Fibroblast of skin of right quadriceps (primary cell): ENCODE measurements at places on chromosomes 3 and 15.
A peak's percentile ranks its signal among the peaks of the same experiment; 100 is the strongest.

GRCh38 chr15:70376031-70376928, 278.6 kb upstream of the TLE3 start:
- no peak for DNase-seq

GRCh38 chr3:15071699-15072098, 6.6 kb upstream of the MRPS25 start:
- no peak for DNase-seq

- DNase-seq: no peak
Measured at GRCh38 chr3:170762064-170762463, 107.9 kb downstream of the RPL22L1 start.

DNA sequence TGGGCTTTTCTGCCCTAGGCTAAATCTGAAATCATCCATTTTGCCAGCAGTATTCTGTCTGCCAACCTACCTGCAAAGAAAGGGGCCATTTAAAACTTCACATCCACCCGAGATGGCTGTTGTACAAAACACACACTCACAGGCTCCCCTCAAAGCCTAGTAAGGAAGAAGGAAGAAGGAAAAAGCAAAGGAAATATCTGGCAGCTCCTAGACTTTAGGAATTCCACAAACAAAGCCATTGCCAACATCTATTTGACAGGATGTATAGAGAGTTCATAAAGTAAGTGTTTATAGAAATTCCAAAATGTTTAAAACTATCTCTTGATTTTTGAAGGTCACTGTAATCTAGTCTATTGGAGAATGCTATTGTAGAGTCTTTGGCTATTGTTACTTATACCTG, 91.9 kb upstream of the THBS1 start:
- no peak for DNase-seq

- no peak for DNase-seq
Measured at GRCh38 chr3:190983875-190984274, 121.4 kb upstream of the GMNC start.

- peak; percentile 21 for DNase-seq
Measured at GRCh38 chr15:81723701-81724100, 322.1 kb downstream of the MEX3B start.

- DNase-seq: no peak
Measured at GRCh38 chr15:91304786-91305185, 204.7 kb downstream of the SV2B start.

- peak; percentile 71 for DNase-seq
Measured at GRCh38 chr15:39498629-39499028, 82.2 kb upstream of the THBS1 start.

GRCh38 chr15:52924630-52925029, 134.5 kb upstream of the ONECUT1 start:
- no peak for DNase-seq

DNA sequence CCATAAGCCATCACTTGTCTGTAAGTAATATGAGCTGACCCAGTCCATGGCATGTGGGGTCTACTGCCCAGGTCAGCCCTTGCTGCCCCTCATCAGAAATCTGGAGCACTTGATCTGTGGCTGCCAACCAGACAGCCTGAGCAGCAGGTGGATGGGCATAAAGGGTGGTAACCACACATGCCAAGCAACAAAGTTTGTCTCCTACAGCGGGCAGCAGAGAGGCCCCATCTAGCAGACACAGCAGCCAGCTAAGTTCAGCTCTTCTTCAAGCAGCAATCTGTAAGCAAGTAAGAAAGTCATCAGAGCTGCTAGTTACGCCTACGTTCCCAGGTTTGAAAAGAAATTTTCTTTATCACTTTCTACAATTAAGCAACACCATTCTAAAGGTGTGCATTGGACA, 27.9 kb downstream of the CHCHD4 start:
- no peak for DNase-seq

DNA sequence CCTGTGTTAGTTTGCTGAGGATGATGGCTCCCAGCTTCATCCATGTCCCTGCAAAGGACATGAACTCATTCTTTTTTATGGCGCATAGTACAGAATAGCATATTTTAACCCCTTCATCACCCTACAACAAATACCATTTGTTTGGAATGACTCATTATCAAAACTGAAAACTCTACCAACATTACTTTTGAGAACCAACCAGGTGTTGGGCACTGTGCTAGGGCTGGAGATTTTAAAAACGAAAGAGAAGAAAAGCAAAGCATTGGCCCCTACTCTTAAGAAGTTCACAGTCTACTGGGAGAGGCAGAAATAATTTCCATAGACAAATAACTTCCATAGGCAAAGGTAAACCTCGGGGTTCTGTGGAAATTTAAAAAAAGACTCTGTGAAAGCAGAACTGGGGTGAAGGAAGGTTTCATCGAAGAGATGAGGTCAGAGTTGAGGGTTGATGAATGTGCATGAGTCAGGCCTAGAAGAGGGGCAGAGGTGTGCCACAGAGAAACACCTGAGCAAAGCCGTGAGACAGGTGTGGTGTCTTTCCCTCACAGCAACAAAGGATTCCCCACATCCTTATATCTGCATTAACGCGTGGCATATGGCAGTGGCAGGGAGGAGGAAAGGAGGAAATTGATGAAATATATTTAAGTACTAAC, 51.0 kb downstream of the MCF2L2 start:
- no peak for DNase-seq

DNA sequence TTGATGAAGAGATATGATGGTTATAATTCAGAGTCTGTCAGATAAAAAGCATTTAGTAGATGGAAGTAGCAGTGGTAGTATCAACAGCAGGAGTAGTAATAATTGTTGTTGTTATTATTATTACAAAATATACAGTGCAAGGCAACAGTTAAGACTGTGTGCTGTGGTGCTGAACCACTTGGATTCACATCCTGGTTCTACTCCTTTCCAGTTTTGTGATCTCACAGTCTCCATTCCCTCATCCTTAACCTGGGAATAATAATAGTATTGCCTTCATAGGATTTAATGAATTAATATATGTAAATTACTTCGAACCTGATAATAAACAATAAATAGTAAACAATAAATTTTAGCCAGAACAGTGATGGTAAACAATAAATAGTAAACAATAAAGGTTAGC, 37.1 kb upstream of the TSC22D2 start:
- DNase-seq: no peak

- peak; percentile 67 for DNase-seq
Measured at GRCh38 chr15:70857562-70858285, 3.8 kb upstream of the LARP6 start.

- DNase-seq: no peak
Measured at GRCh38 chr3:14241716-14242115, 63.1 kb downstream of the LSM3 start.

GRCh38 chr15:44394062-44394461, 33.4 kb upstream of the CTDSPL2 start:
- peak; percentile 28 for DNase-seq

- no peak for DNase-seq
Measured at GRCh38 chr3:134352031-134352671, 22.1 kb downstream of the AMOTL2 start.

DNA sequence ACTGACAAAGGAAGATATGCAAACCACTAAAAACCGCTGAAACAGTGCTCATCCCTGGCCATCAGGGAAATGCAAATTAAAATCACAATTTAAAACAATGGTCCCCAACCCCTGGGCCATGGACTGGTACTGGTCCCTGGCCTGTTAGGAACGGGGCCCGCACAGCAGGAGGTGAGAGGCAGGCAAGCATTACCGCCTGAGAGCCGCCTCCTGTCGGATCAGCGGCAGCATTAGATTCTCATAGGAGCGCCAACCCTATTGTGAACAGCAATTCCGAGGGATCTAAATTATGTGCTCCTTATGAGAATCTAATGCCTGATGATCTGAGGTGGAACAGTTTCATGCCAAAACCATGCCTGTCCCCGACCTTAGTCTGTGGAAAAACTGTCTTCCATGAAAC, 14.4 kb downstream of the SLC12A6 start:
- DNase-seq: no peak

DNA sequence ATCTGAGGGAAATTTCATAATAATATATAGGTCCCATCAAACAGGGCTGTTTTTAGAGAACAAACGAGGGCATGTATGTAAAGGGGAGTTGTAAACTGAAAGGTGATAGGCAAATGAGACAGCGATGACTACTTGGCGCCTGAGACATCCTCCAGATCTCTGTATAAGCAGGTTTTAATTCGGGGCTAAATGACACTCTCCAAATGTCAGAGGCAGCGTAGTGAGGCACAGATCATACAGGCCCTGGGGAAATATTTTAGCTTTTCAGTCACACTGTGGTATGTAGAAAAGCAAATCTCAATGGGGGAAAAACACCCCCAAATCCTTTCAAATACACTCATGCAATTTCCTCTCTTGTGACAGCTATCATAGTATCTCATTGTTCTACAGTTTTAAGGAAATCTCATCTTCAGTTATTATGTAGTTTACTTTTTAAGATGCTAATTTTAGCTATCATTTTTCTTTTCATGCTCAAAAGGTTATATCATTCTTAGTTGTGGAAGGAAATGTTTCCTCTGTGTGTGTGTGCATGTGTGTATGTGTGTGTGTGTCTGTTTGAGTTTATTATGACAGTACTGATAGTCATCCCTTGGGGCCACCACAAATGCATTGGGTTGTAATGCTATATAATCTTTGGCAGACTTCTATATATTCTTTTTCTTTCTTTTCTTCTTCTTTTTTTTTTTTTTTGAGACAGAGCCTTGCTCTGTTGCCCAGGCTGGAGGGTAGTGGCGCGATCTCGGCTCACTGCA, 1.1 kb downstream of the TPRG1 start:
- DNase-seq: peak; percentile 10

- no peak for DNase-seq
Measured at GRCh38 chr3:178318340-178318739, 217.9 kb upstream of the KCNMB2 start.
